ENCODE measurements at places on chromosomes 16 and 17. TPM values are rescaled to one million over a fixed set of nuclear protein-coding genes. Genes with fewer than 3 reads are reported as not detected.

The CSH1 gene
- not detected for total RNA-seq

The AIPL1 gene
- total RNA-seq, result not detected

The CDK5R1 gene
- total RNA-seq, result 3.4 TPM

The MRM3 gene
- total RNA-seq, result 43.1 TPM

The CRYM gene
- 1.3 TPM for total RNA-seq

The HOXB2 gene
- 0.55 TPM for total RNA-seq

The KRT27 gene
- not detected for total RNA-seq

The KRT12 gene
- not detected for total RNA-seq

The SHISA6 gene
- total RNA-seq, result not detected

The CRHR1 gene
- total RNA-seq, result 0.25 TPM

The C17orf113 gene
- 0.52 TPM for total RNA-seq

The SRCIN1 gene
- 2.8 TPM for total RNA-seq

The SLC13A2 gene
- total RNA-seq, result 0.06 TPM

The MRPL27 gene
- total RNA-seq, result 166 TPM

The RDM1 gene
- 2.4 TPM for total RNA-seq

The ARL16 gene
- 48.6 TPM for total RNA-seq

The C17orf78 gene
- total RNA-seq, result not detected

The FAM171A2 gene
- total RNA-seq, result 4.8 TPM

The HNF1B gene
- total RNA-seq, result 31.4 TPM

The RHBDF1 gene
- total RNA-seq, result 29.1 TPM

The MT4 gene
- not detected for total RNA-seq

The SNX20 gene
- not detected for total RNA-seq

The ABCA6 gene
- not detected for total RNA-seq

The SHCBP1 gene
- 36.9 TPM for total RNA-seq

The ENPP7 gene
- total RNA-seq, result not detected

The HBQ1 gene
- 8.2 TPM for total RNA-seq

The LCAT gene
- total RNA-seq, result 10.9 TPM

The CTRB1 gene
- total RNA-seq, result not detected

The DCXR gene
- 92.2 TPM for total RNA-seq

The SHBG gene
- total RNA-seq, result 0.46 TPM

The KRT37 gene
- not detected for total RNA-seq

The HOXB4 gene
- 0.08 TPM for total RNA-seq

The FNDC8 gene
- total RNA-seq, result not detected

The HIGD1B gene
- not detected for total RNA-seq

The CNTD1 gene
- total RNA-seq, result 0.05 TPM

The SLC6A2 gene
- total RNA-seq, result not detected

The EXOC3L1 gene
- 0.03 TPM for total RNA-seq

The SDR42E2 gene
- not detected for total RNA-seq

The KCTD19 gene
- not detected for total RNA-seq

The VASN gene
- total RNA-seq, result 8.3 TPM

The PMFBP1 gene
- 0.09 TPM for total RNA-seq

The HSD17B1 gene
- total RNA-seq, result 1.5 TPM

The CRYBA1 gene
- total RNA-seq, result not detected

The DRC7 gene
- 0.16 TPM for total RNA-seq

The SOST gene
- total RNA-seq, result not detected

The ANKRD40CL gene
- total RNA-seq, result not detected

The SEZ6L2 gene
- 24.4 TPM for total RNA-seq

The GNAO1 gene
- total RNA-seq, result 0.62 TPM
